Nucleus accumbens (tissue), 56 donors: ENCODE measurements at places on chromosomes 4 and X.

- DNase-seq, result no peak
These were observed 413.4 kb downstream of the UBE2NL start for GRCh38 chrX:144297221-144297620.

DNA sequence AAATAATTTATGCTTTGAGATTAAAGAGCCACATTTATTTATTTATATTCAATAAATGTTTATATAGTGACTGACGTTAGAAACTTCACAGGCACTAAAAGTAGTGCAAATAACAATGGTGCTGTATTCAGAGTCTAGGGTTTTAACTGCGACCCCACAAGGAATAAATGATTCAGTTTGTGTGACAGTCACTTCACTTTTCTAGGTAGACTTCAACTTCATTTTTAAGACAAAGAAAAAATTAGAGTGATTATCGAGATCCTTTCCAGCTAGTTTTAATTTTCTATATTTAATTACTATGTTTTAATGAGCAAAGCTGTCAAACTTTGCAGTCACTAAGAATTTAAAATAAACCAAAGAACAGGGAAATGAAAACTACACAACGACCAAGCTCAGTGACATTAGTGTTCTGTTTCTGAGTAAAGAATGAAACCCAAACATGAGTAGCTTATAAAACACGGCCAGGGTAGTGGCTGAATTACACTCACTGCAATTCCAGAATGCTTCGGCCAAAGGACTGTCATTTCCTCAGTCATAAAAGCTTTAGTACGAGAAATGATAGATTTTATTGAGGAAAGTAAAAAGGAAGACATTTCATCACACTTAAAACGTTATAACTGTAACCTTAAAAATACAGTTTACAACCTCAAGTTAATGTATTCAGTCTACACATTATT is 38.6 kb downstream of the ADGRA3 start:
- no peak for DNase-seq

GRCh38 chrX:15271757-15272156 is 1.9 kb upstream of the ASB9 start:
- DNase-seq, result no peak

DNA sequence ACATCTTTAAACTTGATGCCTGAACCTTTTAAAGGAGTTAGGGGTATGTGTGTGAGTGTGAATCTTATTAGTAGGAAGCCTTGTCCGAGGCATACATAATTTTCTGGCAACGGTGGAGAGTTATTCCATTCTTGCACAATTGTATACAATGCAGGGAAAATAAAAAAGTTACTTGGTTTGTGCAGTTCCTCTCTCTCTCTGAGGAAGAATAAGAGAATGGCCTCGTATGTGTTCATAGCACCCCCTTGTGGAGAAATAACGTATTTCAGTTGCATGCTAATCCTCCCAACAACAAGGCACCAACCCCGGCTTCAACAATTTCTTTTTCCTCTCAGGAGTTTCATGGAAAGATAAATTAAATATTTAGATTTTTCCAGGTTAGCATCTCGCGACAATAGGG is 33.7 kb upstream of the FGF13 start:
- no peak for DNase-seq

DNA sequence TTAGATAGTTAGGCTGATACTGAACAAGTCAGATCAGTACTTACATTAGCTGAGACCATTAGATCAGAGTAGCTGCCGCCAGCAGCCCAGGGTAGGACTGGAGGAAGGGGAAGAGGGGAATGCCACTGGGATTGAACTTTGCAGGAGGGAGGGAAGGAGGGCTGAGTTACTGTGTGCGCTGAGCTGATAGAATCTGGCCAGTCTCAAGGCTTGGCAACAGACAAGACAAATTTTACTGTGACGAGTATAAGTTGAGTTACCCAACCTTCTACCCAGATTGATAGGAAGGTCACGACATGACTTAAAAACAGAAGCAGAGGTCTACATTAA is 372.1 kb downstream of the OPHN1 start:
- DNase-seq, result no peak

DNA sequence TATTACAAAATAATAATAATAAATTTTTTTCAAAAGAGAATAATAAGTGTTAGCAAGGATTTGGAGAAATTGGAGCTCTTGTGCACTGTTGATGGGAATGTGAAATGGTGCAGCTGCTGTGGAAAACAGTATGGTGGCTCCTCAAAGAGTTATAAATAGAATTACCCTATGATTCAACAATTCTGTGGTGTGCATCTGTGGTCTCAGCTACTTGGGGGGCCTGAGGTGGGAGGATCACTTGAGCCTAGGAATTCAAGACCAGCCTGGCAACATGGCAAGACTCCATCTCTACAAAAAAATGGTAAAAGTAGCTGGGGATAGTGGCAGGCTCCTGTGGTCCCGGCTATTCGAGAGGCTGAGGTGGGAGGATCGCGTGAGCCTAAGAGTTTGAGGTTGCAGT is 19.6 kb downstream of the MND1 start:
- DNase-seq, result no peak

DNA sequence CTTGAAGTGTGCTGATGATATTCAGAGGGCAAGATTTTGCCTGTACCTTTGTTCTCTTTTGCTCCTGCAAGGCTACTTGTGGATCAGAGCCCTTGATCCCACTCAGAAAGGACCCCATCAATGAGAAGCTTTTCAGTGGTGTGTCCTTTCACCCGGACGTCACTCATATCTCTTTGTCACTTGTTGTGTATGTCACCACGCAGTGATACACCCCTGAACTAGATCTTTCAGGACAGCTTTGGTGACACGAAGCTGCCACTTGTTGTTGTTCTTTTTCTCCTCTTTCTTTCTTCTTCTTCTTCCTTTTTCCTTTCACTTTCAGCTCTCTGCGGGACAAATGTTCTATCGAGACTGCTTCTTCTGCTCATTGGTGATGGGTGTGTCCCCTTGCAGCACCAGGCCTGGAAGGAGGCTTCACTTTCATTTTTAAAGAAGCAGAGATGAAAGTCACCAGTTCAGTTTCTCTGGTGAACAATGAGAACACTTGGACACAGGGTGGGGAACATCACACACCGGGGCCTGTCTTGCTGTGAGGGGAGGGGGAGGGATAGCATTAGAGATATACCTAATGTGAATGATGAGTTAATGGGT is 83.6 kb downstream of the NBDY start:
- DNase-seq, result no peak

GRCh38 chr4:122412547-122412946 is 33.7 kb downstream of the ADAD1 start:
- DNase-seq, result no peak

DNA sequence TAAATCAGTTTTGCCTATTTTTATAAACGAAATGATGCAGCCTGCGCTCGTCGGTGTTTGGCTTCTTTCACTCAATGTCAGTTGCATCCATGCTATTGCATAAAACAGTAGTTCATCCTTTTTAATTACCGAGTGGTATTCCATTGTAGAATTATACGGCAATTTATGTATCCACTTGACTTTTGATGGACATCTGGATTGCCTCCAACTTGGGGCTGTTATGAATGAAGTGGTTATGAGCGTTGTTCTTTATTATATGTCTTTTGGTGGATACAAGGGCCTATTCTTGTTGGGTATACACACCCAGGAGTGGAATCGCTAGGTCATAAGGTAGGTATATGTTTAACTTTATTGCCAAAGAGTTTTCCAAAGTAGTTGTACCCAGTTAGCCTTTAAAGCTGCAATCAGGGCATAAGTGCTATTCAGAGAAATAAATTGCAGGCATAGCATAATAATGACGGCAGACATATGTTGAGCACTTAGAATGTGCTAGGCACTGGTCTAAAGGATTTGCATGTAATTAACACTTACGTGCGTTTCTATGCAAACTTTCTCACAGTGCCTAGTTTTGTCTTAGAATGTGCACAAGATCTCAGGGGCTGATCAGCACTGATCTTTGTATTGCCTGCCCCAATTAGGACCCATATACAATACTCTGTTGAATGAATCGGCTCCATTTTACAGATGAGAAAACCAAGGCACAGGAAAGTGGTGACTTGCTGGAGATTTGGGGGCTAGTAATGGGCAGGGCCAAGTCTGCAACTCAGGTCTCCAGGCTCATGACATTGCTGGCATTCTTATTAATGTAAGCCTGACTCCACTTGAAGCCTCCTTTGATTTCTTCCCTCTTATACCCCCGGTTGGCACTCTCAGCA is 407.0 kb downstream of the BCOR start:
- DNase-seq, result no peak

DNA sequence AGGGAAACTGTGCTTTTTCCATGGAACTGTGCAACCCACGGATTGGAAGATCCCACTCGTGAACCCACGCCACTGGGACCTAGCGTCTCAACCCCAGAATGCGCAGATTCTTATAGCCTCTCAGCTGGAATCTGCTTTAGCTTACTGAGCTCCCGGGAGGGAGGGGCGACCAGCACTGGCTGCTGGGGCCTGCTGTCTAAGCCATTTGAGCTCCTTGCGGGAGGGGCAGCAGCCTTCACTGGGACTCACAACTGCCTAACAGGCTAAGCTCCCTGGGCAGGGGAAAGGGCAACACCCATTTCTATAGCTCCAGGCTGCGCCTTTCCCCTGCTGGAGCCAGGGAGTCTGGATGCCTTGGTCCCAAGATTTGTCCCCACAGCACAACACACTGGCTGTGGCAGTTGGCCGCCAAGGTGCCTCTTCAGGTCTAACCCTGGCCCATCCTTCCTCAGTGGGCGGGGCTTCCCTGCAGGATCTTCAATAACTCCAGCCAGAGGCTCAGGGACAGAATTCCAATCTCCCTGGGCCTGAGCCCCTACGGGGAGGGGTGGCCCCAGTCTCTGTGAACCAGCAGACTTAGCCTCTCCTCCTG is 451.7 kb upstream of the PITX2 start:
- no peak for DNase-seq

DNA sequence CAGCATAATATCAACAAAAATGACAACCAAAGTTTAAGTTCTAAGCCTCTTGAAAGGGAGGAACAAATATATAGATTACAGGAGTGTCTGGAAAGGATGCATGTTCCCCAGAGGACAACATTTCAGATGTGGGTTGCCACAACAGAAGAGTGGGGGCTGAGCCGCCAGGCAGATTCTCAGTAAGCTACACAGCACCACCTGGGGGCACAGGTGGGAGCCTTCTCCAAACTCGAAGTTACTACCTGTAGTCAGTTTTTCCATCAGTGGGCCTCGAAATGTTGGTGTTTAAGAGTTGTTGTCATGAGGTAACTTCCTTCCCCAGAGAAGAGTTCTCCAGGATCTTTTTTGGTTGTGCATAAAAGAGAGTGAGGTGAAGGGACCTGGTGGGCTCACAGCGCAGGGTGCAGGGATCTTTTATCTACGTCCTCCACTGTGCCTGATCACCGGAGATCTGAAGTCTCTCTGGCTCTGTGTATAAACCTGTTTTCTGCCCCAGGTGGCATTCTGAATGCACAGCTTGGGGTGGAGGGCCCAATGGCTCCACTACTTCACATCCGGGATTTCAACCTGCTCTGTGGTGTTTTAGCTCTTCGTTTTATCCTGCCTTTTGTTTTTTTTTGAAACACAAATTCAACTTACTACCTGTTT is 58.4 kb upstream of the STS start:
- no peak for DNase-seq

GRCh38 chr4:165814256-165815020 is 58.6 kb upstream of the TLL1 start:
- no peak for DNase-seq

GRCh38 chrX:7109838-7110793 is 37.4 kb upstream of the STS start:
- DNase-seq, result no peak

DNA sequence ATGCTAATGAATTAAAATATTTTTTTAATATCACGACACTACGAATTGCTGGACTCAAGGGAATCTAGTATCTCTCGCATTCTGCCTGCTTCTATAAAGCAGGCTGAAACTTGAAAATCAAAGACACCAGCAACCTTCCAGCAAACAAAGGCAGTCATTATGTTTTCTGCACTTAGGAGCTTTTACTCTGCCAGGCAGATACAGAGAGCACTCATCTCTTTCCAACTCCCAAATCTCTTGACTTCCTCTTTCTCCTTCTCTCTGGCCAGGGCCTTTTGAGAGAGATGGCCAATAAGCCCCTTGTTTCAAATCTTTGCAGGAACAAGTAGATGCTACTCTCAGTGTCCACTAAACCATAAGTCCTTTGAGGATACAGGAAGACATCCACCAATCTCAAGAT is 95.2 kb upstream of the KLF3 start:
- DNase-seq, result no peak

DNA sequence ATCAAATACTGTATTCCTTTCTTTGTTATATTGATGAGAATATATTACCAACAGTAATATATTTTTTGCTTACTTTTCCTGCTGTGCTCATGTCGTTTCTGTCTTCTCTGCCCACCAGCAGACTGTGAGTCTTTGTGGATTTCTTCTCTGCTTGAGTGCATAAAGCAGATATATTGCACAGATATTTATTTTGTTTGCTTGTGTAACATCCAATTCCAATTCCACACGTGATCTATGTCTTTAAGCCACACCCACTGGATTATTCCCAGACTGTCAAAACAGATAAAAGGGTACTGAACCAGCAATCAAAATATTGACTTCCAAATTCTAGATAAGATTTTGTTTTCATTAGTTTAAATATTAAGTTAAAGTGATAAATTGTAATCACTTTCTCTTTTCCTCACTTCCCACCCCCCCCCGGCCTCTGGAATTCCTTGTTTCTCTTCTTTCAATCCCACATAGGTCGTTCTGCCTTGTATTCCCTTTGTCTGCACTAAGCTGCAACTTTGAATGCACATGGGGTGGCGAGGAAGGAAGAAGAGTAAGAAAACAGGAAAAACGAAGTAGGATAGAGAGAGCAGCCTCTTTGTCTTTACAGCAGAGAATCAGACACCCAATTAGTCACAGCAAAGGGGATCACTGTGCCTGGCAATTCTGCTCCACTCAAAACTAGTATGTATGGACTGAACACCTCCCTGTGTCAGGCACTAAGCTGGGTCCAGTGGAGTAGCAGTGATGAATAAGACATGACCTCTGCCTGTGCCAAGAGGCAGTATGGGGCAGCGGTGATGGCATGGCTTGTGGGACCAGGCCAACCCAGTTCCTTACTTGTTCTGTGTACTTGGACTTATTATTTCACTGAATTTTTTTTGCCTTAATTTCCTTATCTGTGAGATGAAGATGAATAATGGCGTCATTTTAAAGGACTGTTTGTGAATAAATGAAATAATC is at the start of gene ADH1B:
Gene ADH1B, minus strand, starts transcription at position 161 of the 951 bp plus-strand sequence. Its CDS starts 70 bp downstream, at position 91.
- DNase-seq, result no peak

DNA sequence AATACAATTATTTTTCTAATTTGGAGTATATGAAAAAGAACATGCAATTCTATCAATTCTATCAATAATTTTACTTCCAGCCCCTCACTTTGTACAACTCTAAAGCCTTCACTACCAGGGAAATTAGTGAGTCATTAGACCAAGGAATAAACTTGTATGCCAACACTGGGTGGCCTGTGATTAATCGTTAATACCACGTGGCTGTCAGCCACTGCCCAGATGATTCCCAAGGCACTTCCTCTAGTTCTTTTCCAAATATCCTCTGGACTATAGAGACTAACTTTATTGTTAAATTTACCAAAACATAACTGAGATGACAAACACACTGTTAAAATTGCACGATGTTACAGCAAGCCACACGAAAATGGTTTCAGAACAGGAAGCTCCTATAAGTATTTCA is 45.7 kb downstream of the MID1 start:
- DNase-seq, result no peak

- no peak for DNase-seq
These were observed 31.2 kb upstream of the MCF2 start for GRCh38 chrX:139739138-139739537.

GRCh38 chrX:42047886-42048285 is 124.5 kb upstream of the CASK start:
- no peak for DNase-seq

- no peak for DNase-seq
These were observed 72.5 kb downstream of the EVC2 start for GRCh38 chr4:5635826-5636195.

GRCh38 chr4:88318751-88319350 is 34.5 kb upstream of the PPM1K start:
- no peak for DNase-seq

GRCh38 chr4:98092833-98093439 is 50.3 kb downstream of the STPG2 start:
- DNase-seq, result no peak
